Myocyte (in vitro differentiated cells): ENCODE measurements at places on chromosomes 2 and 18.

DNA sequence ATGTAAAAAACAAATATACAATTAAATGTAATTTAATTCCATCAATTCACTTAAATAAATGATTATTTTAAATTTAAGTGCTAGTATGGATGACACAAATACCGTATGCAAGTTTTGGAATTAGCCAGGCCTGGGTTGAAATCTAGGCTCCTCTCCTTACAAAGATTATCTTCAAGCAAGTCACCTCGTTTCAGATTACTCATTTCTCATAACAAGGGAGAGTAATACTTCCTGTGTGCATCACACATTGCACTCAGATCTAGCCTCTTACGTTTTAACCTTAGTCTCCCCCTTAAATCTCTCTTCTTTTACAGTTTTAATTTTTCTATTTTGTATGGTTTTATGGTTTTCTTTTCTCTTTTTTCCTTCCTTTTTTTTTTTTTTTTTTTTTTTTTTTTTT lies 1475.9 kb upstream of the NXPH2 start:
- DNase-seq, result no peak

- DNase-seq, result no peak
These were observed 38.6 kb upstream of the TANK start for GRCh38 chr2:161121622-161122021.

- DNase-seq, result no peak
These were observed 235.2 kb upstream of the THSD7B start for GRCh38 chr2:136530146-136530545.

DNA sequence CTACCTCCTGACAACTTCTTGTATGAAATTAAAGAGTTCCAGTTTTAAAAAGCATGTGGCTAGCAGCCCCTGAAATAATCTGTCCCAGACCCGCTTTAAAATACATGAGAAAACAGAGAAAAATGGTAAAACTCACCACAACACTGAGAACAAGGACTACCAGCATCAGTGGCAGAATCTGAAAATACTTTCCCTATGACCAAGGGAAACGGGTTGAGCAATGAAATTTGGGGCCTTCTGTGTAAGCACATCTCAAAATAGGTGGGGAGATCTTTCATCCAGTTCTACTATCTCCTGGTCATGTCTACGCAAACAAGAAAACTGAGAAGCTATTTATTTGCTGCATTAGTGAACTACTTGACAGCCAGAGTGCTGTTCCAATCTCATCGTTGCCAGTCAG lies 172.3 kb downstream of the LNPK start:
- DNase-seq, result no peak
